ENCODE measurements at places on chromosomes 7 and 10. TPM values are rescaled to one million over a fixed set of nuclear protein-coding genes. Genes with fewer than 3 reads are reported as not detected.

The COL17A1 gene
- total RNA-seq, result not detected

The TUBB8 gene
- not detected for total RNA-seq

The GIMAP6 gene
- total RNA-seq, result 34.8 TPM

The PVRIG gene
- 33.4 TPM for total RNA-seq

The NDUFB8 gene
- total RNA-seq, result 324 TPM

All from activated naive CD8-positive, alpha-beta T cell treated with anti-CD3 and anti-CD28 coated beads for 36 hours (primary cell).